Astrocyte of the hippocampus (primary cell): ENCODE measurements at places on chromosomes 16 and 17.

DNA sequence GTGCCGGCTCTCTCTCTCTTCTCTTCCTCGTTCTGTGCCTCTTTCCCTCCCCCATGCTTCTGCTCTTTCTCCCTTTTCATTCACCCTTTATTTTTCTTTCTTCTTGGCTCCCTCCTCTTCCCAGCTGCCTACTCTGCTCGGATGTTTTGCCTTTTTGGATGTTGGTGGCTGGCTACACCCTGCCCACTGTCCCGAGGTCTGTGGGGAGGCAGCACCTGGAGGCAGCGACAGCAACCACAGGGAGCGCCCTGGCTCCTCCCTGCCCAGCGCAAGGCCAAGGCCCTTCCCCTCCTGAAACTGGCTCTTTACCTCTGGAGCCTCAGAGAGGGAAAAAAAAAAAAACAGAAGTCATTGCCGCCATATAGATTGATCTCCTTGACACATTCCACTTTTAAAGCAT, 20.0 kb downstream of the CLUAP1 start:
- DNase-seq = no peak

GRCh38 chr16:66425651-66426050, 1.4 kb upstream of the BEAN1 start:
- DNase-seq = no peak

- peak; percentile 34 for DNase-seq
Measured at GRCh38 chr17:10276436-10276835, 78.0 kb upstream of the GAS7 start.

DNA sequence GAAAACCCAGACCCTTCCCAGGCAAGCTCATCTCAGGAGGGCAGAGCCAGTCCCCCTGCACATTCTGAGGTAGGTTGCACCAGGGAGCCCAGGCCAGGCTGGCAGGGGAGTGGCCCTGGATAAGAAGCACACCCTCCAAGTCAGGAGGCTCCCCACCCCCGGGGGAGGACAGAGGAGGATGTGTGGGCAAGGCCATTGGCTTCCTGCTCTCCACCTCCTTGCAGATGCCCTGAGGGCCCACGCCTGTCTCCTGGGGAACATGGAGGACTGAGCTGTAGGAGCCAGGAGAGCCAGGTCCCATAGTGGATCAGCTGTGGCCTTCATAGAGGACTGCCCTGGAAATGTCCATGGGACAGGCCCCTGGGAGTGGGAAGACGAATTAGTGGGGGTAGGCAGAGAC, 126.7 kb downstream of the IRF8 start:
- DNase-seq = no peak

GRCh38 chr16:52553322-52553721, 6.4 kb upstream of the TOX3 start:
- no peak for DNase-seq

- DNase-seq = no peak
Measured at GRCh38 chr16:4524571-4524970, 14.0 kb downstream of the CDIP1 start.

DNA sequence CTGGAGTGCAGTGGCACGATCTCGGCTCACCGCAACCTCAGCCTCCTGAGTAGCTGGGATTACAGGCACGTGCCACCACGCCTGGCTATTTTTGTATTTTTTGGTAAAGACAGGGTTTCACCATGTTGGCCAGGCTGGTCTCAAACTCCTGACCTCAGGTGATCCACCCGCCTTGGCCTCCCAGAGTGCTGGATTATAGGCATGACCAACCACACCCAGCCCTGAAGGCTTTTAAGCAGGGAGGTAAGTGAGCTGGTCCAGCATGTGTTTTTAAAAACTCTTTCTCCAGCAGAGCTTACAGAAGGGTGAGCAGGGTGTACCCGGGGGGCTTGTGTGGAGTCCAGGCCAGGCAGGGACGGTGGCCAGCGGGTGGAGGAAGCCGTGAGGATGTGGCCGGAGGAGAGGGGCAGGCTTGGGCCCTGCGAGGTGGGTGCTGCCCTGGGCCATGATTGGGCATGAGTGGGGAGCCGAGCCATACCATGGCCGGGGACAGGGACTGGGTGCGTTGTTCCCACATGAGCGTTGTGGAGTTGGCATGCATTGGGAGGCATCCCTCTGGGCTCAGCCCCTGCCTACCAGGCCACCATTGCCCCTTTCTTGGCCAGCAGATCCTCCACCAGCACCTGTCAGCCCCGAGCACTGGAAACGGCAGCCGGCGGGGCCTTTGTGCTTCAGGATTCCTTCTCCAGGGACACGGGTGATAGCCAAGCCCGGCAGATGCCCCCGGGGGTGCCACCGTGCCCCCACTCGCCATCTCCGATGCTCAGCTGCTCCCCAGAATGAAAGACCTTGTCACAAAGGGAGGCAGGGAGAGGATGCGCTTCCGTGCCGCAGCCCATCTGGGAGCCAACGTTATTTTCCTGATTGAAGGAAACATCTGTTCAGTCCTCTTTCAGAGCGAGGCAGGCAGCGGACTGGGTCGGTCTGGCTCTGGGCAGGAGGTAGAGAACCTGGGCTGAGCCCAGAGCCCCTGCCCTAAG, 64.5 kb downstream of the RAI1 start:
- DNase-seq = no peak

- DNase-seq = peak; percentile 13
Measured at GRCh38 chr17:71409712-71410111, 711.1 kb upstream of the SOX9 start.

GRCh38 chr17:8186446-8186786, 3.6 kb downstream of the BORCS6 start:
- DNase-seq = no peak

DNA sequence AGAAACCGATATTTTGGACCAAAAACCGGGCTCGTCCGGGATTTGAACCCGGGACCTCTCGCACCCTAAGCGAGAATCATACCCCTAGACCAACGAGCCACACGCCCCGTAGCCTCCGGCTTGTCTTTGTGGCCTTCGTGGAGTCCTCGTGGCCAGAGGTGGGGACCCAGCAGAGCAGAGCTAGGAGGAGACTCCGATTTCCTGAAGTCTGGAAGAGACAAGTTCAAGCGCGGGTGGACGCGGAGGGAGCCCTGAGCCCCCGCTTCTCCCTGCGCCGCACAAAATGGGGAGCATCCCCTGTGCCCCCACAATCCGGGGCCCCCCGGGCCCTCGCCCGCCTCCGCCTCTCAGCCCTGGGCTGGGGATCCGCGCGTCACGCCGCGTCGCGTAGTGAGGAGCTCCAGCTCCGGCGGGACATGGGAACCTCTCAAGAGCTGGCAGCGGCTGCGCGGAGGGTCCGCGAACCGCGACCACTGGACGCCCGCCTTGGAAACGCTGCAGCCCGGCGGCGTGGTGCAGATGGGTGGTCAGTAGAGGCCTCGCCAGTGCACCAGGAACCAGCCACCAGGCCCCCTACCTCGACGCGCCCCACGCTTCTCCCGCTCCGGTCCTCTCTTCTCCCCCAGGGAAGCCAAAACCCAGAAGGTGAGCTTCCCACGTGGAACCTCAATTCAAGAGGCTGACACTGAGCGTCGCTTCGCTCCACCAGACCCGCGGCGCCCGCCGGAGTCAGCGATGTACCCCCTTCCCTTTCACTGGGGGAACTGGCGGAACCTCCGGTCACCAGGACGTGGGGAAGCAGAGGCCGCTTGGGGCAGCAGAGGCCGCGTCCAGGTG, 5.2 kb upstream of the OR1F1 start:
- peak; percentile 68 for DNase-seq

- no peak for DNase-seq
Measured at GRCh38 chr17:60770946-60771422, 93.3 kb downstream of the BCAS3 start.

DNA sequence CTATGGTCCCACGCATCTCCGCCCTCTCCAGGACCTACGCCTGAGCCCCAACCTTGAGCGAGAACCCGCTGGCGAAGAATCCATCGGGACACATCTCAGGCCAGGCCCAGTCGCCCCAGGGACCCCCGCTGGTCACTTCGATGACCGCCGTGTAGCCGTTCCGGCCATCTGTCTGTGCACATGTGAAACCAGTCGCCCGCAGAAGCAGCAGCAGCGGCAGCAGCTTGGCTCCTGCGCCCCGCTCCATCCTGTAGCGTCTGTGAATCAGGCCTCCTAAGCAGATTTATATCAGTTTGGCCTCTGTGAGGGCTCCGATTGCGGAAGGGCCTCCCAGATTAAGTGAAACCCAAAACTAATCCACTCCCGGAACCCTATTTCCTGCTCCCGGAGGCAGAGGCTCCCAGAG, at the start of gene VMO1:
VMO1 (minus strand) TSS at position 259 of the 406 bp plus-strand sequence; CDS start at position 247, 12 bp downstream.
- DNase-seq = peak; percentile 27

- peak; percentile 58 for DNase-seq
Measured at GRCh38 chr16:50152351-50152806, 727 bp upstream of the TENT4B start.

DNA sequence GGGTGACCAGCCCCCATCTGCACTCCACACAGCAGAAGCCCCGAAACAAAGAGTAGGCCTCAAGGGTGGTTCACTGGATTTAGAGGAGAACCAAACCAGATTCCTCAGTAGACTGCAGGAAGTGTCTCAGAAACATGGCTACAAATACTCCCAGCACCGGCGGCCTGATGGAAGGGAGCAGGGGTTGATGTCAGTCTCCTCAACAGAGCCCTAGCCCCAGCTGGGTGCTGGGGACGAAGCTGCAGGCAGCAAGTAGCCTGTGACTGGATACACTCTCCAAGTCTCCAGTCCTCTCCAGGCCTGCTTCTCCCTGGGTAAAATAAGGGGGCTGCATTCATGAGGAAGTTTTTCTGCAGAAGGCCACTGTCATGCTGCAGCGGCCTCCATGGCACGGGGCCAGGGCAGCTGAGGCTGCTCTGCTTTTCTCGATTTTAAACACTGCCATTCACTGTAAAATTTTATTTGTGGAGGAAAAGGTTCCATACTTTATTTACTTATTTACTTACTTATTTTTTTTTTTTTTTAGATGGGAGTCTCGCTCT, 36.7 kb upstream of the SREBF1 start:
- DNase-seq = no peak

DNA sequence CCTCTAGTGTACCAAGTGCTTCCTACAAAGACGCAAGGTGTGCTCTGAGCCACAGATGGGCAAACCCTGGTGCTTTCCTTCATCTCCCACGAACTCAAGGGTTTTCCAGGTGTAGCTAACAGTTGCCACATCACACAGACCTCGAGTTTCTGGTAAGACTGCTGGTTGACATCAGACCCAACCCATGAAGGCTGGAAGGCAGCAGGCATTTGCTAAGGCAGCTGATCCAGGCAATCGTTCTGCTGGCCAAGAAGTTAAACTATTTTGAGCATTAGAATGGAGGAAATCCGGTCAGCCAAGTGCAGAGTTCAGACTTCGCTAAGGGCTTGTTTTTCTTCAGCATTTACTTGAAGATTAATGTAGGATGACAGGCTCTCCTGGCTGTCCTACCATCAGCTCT, 11.5 kb downstream of the HAS3 start:
- no peak for DNase-seq

DNA sequence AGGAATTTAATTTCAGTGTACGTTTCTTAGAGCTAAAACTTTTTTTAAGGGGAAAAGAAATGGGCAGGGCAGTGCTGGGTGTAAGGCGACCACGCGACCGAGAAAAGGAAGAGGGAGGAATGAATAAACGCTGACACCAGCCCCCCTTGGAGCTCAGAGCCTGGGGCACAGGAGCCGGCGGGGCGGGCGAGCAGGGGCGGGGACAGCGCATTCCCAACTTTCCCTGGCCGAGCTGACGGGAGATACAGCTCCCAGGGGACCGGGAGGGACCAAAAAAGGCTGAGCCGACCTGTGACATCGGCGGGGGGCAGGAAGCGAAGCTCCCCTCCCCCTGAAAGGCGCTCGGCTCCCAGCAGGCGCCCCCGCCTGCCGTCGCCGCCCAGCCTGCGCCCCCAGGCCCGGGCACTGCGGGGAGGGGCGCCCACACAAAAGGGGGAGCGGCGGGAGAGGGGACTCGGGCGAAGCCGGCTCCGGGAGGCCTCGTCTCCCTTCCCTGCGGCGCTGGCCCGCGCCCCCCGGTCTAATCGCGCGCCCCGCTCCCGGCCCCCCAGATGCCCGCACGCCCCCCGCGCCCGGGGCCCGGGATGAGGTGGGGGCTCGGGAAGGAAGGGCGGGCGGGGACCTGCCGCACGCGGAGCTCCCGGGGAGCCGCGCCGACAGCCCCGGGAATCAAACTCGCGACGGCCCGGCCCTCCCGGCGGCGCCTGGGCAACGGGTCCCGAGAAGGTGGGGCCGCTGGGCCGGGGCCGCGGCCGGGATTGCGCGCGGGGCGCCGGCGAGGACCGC, 622 bp downstream of the CUEDC1 start:
- DNase-seq = peak; percentile 88

DNA sequence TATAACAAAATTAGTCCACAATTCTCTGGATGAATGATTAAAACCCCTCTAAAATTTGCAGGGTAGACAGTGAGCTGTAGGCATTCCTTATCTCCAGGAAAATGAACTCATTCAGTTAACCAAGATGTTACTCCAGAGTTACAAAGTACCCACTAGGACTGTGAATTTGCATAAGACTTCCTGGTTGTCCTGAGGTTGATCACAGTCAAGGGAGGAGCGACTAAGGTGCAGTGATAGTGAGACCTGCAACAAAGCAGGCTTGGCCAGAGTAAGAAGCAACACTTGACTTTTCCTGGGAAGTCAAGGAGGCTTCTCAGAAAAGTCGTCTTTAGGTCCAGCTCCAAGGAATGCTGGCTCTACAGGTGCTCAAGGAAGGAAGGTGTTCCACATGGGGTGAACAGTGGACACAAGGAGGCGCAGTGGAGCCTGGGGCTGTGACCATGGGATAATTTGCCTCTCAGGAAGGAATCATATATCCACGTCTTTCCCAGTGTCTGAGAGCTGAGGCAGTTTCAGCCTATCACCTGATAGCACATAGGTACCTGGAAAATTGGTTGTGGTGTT, 821.1 kb upstream of the EEF2KMT start:
- DNase-seq = no peak

GRCh38 chr17:62827746-62828485, 19.8 kb upstream of the MARCHF10 start:
- DNase-seq = peak; percentile 31

DNA sequence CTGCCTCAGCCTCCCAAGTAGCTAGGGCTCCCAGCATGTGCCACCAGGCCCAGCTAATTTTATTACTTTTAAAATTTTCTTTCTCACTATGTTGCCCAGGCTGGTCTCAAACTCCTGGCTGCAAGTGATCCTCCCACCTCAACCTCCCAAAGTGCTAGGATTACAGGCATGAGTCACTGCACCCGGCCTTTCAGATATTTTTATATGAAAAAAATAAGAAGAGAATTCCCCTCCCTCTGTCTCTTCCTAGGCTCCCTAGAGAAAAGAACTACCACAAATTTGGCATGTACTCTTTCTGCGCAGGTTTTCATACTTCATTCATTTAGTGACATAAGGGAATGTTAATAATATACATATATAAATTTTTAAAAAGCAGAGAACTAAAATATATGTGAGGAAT, 21.7 kb upstream of the SMURF2 start:
- DNase-seq = no peak

- no peak for DNase-seq
Measured at GRCh38 chr16:3498988-3499387, 1.8 kb upstream of the CLUAP1 start.

- peak; percentile 43 for DNase-seq
Measured at GRCh38 chr17:58756246-58757161, 850 bp downstream of the PPM1E start.

DNA sequence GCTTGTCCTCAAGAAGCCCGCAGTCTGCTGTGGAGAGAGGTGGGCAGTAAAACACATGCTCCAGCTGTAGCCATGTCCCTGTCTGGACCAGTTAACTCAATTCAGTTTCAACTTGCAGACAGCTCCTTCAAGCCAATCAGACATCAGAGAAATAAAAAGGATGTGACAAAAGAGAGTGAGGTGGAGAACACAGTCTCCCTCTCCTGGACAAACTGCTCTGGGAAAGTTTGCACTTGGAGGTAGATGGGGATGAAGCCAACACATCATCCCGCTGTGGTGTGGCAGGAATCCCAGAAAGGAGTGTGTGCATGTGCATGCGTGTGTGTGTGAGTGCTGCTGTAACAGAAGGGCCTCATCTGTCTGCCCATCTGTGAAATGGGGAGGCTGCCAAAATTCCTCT, 358.6 kb upstream of the ASIC2 start:
- DNase-seq = peak; percentile 16
